ENCODE measurements at places on chromosomes 7 and 10.

DNA sequence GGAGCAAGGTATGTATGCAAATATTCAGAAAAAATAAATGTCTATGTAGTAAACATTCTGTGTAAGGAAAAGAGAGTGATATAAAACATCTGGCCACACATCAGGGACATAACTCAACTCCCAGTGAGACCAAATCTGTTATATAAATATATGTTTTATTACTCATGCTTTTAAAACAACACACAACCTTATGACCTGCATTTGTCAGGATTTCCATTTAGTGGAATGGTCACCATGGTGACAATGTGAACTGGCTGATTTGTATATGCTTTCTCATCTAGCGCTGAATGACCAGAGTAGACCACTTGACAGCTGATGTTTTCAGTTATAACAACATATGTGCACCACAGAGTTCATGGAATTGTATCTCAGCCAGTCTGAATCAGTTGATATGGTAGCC lies 551.7 kb downstream of the HTR7 start:
- no peak for DNase-seq

GRCh38 chr7:86776136-86776535 lies 132.4 kb downstream of the GRM3 start:
- no peak for DNase-seq

- peak; percentile 45 for DNase-seq
Measured at GRCh38 chr7:21965291-21965690, 19.6 kb upstream of the CDCA7L start.

- no peak for DNase-seq
Measured at GRCh38 chr7:71793251-71793650, 618.9 kb downstream of the CALN1 start.

DNA sequence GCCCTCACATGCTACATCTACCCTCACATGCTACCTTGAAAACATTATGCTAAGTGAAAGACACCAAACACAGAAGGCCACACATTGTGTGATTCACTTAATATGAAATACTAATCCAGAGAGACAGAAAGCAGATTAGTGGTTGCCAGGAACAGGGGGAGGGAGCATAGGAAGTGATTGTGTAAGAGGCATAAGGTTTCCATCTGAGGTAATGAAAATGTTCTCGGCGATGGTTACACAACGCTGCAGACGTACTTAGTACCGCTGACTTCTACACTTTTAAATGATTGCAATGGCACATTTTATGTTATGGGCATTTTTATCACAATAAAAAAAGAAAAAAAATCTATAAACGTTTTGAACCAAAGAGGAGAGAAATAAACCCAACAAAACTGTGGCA lies 742.3 kb downstream of the TYW1 start:
- no peak for DNase-seq

GRCh38 chr10:72087969-72088888 lies at the start of gene SPOCK2:
Gene SPOCK2 (minus strand): TSS chr10:72088551. CDS start chr10:72088328, 223 bp downstream.
- no peak for DNase-seq

DNA sequence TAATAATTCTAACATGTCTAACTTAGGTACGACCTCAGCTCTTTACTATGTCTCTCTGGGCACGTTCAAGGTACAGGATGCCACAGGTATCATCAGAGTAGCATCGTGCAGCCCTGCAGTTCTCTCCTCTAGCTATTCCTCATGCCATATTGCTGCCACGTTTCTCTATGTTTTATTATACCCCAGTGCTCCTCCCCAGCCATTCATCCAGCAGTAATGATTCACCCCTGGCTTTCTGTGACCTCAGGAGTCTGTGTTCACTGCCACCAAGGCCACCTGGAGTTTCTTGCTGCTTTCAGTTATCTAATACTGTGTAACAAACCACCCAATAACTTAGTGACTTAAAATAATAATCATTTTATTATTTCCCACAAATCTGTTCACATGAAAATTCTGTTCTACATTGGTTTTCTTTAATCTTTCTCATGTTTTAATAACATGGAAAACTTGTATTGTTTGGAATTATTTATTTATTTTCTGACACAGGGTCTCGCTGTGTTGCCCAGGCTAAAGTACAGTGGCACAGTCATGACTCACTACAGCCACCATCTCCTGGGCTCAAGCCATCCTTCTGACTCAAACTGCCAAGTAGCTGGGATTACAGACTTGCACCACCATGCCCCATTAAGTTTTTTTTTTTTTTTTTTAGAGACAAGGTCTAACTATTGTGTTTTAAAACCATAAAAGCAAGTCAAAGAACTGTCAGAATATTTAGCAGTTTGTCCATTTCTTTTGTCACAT lies 21.8 kb downstream of the REEP3 start:
- DNase-seq, result no peak

- DNase-seq, result no peak
Measured at GRCh38 chr10:24869354-24870015, 82.9 kb downstream of the PRTFDC1 start.

DNA sequence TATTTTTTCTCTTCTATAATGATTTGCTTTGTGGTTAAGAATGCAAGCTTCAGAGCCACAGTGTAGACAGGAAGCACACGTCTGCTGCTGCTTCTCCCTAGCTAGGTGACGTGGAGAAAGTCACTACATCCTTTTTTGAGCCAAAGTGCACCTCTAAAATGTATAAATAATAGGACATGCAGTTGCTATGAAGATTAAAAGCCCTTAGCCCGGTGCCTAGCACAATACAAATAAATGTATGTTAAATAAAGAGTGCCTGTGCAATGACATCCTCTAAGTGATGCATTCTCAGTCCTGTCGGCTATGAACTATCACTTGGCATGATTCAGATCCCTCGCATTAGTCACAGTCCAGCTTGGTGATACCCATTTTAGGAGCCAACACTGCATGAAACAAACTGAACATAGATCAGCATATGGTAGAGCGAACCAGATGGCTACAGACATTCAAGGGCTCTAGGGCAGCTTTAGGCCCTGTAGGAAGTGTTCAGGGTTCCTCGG lies 4.8 kb upstream of the TRDMT1 start:
- DNase-seq, result no peak

DNA sequence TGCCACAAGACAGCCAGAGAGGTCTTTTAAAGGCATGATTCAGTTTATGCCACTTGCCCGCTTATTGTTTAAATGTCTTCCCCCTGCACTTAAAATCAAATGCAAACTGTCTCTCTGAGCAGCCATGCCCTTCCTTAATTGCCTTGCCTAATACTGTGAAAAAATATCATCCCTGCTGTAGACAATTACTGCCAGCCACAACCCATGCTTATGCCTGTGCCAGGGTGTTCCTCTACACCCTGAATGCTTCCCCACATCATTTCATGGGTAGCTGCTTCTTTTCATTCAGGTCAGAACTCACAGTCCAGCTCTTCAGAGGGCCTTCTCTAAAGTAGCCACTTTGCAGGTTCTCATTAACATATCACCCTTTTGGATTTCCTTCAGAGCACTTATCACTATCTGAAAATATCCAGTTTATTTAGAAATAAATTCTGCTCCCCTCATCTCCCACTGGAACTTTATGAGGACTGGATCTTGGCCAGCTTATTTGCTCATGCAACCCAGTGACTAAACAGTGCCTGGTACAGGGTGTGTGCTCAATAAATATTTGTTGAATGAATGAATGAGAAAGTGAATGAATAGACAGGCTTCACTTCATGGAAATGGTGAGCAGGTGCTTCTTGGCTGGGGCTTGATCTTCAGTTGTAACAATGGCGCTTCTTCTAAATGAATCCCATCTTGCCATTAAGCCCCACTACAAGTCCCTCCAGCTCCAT lies 162.4 kb upstream of the MDFIC start:
- no peak for DNase-seq

- no peak for DNase-seq
Measured at GRCh38 chr7:150897502-150898474, 45.5 kb downstream of the AOC1 start.

GRCh38 chr10:33082373-33082895 lies 124.4 kb upstream of the ITGB1 start:
- no peak for DNase-seq

- DNase-seq, result no peak
Measured at GRCh38 chr7:66308411-66308810, 103.3 kb downstream of the TPST1 start.

DNA sequence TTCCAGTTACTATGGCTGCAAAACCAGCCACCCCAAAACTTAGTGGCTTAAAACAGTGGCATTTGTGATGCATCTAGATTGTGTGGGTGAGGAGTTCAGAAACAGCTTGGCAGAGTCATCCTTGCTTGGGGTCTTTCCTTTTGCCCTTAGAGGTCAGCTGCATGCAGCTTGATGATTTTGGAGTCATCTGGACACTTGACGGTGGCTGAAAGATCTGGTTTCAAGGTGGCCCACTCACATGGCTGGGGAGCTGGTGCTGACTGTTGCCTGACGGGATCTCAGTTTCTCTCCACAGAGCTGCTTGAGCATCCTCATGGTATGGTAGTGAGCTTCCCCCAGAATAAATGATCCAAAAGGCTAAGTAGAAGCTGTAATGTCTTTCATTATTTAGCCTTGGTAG lies 191.3 kb upstream of the GALNT17 start:
- DNase-seq, result no peak

- DNase-seq, result no peak
Measured at GRCh38 chr10:44293306-44293778, 91.6 kb downstream of the CXCL12 start.

DNA sequence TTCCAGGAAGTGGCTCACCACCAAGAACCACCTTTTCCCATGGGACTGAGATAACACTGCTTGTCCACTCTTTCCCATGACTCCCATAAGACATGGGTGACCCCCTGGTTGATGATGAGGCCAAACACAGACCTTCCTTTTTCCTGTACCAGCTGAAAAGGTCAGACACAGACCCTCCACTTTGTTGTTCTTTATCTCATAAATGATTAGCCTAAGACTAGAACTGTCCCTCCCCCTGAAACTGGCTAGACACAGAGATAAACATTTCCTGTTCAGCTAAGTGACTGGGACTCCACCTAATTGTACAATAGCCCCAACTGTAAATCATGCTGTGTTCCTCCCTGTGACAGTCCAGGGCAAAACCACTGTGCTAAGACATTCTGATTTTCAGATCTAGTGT lies 8.2 kb upstream of the NRG3 start:
- DNase-seq, result no peak

GRCh38 chr7:140928491-140929309 lies 4.0 kb upstream of the BRAF start:
- DNase-seq, result no peak

- no peak for DNase-seq
Measured at GRCh38 chr7:15848901-15849300, 162.4 kb upstream of the MEOX2 start.

DNA sequence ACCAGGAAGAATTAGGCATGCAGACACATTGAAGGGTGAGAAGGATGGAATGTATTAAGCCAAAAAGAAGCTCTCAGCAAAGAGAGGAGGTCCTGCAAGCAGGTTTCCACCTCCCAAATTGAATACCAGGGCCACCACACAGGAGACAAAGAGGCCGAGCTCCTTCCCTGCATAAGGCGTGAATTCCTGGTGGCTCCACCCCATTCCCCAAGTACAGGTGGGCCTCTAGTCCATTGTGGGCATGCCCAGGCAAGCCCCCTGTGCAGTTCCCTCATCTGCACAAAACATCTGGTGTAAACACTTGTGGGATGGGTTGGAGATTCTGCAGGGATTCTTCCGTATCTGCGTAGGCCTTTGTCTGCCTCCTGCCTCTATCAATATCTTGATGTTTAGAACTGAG lies 817.5 kb downstream of the NRG3 start:
- no peak for DNase-seq

DNA sequence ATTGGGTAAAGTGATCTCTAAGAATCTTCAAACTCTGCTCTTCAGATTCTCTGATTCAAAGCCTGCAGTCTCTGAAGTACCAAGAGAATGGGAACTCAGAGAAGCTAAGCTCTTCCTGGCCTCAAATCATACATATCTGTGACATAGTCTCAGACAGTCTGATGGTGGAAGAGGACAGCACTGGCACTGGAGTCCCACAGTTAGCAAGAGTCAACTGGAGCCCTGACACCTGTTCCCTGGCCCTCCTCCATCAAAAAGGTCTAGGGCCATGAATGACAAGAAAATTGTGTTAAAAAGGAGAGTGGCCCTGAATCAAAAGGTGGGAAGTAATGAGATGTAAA lies 37.7 kb downstream of the PRSS2 start:
- DNase-seq, result no peak

DNA sequence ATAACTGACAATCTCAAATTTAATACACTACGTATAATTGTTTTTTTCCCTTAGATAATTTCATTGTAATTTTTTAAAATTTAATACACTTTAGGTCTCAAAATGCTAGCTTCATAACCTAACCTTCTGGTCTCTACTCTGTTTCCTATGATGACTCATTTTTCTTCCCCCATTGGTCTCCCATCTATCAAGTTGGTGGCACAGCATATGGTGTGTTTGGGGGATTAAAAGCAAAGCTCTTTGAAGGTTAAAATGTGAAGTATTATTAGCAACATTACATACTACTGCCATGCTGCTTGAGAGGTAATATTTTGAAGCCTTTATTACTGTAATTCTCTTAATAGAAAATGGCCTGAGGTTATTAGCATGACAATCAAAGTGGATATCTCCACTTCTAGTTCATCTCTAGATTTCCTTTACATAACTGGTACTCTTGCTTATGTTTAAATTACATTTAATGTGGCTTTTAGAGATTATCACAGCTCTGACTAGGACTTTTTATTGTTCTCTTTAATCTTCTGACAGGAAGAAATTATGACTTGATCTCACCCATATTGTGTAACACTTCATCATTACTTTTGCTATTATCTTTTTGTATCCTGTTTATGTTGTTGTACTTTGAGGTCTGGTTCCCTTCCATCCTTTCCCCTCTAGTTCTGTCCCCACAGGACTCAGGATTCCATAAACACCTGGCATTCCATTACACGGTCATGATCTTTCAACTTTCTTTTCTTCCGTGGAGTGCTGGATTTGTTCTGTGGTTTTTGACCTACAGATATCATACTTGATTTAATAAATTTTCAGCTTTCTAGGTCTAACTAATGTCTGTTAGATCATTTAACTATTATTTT lies 185.1 kb downstream of the SEMA3D start:
- DNase-seq, result no peak

GRCh38 chr7:133560900-133561299 lies 308.0 kb downstream of the EXOC4 start:
- DNase-seq, result no peak

- peak; percentile 61 for DNase-seq
Measured at GRCh38 chr10:33860552-33860951, 526.1 kb upstream of the NRP1 start.

GRCh38 chr10:68010426-68010940 lies 64.6 kb downstream of the HERC4 start:
- DNase-seq, result no peak

- peak; percentile 75 for DNase-seq
Measured at GRCh38 chr10:126045861-126046260, 149.5 kb downstream of the FANK1 start.

- no peak for DNase-seq
Measured at GRCh38 chr7:116683786-116684185, 11.8 kb downstream of the MET start.

- no peak for DNase-seq
Measured at GRCh38 chr10:28811639-28812349, 134.5 kb downstream of the BAMBI start.
